ENCODE measurements at places on chromosomes 13 and 19.

DNA sequence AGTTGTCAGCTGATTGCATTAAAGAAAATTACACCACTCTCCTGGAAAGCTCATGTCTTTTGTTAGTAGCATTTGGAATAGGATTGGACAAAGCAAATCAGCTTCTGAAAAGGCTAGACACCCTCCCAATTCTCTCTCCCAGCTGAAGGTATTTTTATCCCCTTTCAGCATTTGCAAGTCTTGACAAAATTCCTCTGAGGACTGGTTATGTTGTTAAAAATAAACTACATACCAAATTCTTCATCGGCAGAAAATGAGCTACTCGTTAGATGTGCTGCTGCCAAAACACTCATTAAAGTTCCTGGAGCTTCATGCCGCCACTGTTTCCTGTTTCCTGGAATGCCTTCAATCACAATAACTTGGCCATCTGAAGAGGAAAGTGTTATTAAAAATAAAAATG is 37.1 kb downstream of the UTP14C start:
- DNase-seq, result no peak

DNA sequence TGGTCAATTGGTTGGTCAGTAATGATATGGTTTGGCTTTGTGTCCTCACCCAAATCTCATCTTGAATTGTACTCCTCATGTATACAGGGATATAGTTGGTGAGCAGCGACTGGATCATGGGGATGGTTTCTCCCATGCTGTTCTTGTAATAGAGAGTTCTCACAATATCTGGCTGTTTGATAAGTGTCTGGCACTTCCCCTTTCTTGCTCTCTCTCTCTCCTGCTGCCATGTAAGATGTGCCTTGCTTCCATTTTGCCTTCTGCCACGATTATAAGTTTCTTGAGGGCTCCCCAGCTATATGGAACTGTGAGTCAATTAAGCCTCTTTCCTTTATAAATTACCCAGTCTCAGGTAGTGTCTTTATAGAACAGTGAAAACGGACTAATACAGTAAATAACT is 120.7 kb downstream of the TRPC4 start:
- DNase-seq, result no peak

DNA sequence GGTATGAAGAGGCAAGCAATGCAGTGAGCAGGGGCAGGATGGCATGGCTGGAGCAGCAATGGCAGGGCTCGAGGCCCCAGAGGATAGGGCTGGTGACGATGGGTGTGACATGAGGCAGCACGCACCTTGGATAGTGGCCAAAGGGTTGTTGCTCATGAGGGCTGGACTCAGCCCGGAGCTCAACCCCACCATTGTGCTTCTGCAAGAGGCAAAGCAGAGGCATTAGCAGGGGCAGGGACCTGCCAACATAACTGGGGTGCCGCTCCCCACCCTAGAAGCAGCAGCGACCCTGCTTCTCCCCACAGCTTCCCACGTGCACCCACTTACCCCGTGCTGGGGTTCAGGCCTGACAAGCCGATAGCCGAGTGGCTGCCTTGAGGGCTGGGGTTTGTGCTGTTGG is 15.8 kb downstream of the ZNF574 start:
- DNase-seq, result no peak

DNA sequence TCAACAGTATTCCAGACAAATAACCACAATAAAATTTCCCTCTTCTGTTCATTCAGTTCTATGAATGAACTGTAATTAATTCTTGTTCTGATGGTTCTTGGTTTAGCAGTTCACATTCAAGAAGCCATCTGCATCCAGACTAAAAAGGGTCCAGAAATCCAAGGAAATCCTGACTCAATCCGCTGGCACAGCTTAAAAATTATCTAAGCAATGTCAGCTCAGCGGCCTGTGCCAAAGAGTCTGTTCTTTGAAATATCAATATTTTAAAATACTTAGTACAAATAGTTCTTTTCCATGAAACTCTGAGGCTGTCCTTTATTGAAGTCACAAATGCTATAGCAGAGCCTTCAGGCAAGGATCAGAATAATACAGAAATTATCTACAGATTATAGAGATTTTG is 57.2 kb downstream of the DHRS12 start:
- no peak for DNase-seq

DNA sequence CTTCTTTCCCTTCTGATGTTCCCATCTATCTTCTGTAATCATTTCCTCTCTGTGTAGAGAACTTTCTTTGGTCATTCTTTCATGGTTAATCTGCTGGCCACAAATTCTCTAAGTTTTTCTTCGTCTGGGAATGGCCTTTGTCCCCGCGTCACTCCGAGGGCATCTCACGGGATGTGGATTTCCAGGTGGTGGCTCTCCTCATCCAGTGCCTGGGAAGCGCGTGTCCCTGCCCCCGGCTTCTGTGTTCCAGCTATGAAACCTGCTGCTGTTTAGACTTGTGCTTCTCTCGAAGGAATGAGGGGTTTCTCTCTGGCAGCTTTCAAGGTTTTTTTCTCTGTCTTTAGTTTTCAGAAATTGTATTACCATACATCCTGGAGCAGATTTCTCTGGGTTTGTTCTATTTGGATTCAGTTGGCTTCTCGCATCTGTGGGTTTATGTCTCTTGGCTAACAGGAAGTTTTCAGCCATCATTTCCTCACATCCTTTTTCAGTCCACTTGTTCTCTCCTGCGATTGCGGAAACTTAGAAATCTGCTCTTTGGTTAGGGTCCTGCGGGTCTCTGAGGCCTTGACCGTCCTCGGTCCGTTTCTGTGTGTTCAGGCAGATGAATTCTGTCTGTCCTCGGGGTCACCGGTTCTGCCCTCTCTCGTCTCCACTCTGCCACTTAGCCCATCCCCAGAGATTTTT is 36.9 kb upstream of the DCUN1D2 start:
- no peak for DNase-seq

DNA sequence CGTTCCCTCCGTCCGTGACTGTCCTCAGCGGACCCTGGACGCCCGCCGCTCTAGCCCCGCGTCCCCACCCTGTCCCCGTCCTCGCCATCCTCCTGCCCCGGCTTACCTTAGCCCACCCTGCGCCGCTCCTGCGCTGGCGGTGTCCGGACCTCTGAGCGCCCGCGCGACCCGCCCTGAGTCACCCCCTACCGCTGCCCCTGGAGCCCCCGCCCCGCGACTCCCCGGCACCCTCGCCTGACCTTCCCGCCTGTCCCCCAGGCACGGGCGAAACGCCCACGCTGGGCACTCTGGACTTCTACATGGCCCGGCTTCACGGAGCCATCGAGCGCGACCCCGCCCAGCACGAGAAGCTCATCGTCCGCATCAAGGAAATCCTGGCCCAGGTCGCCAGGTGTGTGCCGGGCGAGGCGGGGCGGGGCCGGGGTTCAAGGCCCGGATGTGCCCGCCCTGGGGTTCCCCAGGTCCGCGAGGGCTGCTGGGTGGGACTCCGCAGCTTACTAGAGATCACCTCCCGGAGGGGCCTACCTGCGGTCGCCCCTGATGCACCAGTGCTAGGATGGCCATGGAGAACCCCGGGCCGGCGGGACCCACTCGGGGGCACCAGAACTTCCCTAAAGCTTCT is 5.1 kb downstream of the HMG20B start:
- DNase-seq, result no peak

DNA sequence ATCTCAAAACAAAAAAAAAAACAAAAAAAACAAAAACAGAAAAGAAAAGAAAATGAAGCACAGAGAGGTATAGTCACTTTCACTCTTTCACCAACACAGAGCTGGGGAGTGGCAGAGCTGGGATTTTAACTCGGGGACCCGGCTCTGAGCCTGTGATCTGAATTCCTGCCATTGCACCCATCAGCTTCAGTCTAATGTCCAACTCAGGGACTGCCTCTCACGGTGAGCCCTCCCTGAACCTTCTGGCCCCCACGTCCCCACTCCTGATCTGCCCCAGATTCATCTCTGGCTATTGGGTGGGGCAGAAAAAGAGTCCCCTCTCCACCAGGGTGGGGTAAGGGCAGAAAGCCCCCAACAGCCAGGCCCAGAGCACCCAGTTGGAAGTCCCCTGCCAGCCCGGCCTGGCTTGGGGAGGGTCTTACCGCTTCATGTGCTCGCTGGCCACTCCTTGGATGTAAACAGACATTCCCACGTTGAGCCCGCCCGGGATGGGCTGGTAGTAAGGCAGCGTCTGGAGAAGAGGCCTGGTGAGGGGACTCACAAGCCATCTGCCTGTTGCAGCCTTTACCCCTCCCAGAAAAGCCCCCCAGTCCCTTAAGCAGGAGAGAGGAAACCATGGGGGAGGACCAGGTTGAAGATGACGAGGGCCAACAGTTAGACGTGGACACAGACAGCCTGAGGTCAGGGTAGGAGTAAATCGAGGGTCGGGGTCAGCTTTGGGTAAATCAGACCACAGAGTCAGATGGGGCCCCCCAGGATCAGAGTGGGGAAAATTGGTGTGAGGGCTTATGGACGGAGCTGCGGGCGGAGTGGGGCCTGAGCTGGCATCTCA is 520 bp downstream of the LGALS4 start:
- DNase-seq, result no peak

DNA sequence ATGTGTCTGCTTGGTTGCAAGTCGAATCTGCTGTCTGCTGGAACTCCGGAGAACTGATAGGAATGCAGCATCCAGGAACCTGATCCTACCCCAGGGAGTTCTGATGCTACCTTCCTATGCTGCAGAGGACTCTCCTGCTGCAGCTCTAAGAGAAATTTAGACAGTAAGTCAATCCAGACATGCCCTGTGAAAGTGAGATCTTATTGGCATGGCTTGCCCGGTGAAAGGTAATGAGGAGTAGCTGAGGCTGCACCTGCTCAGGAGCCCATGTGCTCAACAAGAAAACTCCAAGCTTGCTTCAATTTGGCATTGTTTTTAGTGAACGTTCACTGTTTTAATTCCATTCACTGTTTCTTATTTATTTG is 217.3 kb upstream of the SERP2 start:
- DNase-seq, result no peak

DNA sequence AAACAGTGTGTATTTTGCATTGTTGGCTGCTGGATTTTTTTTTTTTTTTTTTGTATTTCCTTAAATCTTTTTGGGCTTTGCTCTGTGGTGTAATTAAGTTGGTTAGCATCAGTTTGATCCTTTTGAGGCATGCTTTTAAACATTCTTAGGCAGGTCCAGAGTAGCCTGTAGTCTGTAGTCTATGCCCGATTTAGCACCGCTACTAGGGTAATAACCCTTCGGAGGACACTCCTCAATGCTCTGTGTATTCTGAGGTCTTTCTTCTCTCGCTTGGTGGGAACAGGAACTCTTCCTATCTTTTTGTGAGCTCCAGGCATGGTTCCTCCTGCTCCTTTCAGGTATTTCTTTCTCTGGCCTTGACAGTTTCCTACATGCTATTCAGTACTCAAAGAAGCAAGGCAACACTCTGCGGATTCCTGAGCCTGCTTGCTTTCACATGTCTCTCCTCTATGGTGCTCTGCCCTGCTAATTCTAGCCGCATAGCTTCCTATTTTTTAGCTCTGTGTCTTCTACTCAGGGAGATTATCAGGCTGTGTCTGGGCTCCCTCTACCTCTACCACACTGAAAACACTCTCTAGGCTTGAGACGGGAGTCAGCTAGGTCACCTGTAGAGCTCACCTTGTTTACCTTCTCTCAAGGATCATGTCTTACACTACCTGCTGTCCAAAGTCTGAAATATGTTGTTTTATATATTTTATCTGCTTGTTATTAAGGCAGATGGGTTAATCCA is 195.1 kb downstream of the NDFIP2 start:
- DNase-seq, result no peak

GRCh38 chr13:61253105-61253877 is 162.4 kb downstream of the PCDH20 start:
- DNase-seq, result no peak

DNA sequence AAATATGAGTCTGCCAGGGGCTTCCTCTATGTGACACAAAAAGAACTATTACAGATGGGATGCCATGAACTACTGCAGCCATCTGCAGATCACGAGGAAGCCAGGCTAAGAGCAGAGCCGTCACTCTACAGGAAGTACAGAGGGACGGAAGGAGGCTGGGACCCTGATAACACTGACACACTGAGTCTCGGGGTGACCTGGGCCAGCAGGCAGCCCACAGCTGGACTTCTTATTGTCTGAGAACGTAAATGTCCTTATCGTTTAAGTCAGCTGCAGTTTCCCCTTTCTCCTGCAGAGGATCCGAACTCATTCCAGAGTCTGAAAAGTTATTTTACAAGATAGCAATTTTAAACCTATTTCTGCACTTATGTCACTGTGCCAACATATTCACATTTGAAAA is 20.7 kb downstream of the PARP4 start:
- no peak for DNase-seq

DNA sequence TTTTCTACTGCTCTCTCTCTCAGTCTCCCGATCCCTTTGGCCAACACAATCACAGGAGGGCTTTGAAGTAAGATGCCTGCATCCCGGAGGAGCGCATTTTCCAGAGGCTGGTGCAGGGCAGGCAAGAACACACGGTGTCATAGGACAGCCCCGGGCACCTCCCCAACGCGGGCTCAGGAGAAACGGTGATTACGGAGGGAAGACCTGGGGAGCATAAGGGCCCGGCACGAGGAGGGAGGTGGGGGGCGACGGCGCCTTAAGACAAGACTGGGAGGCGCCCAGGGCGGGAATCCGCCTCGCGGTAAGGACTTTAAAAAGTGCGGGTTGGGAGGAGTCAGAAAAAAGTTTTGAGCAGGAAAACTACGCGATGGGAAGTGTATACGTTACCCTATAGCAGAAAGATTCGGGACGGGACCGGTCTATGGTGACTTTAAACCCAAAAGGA is 18.7 kb upstream of the ZNF888 start:
- DNase-seq, result no peak

DNA sequence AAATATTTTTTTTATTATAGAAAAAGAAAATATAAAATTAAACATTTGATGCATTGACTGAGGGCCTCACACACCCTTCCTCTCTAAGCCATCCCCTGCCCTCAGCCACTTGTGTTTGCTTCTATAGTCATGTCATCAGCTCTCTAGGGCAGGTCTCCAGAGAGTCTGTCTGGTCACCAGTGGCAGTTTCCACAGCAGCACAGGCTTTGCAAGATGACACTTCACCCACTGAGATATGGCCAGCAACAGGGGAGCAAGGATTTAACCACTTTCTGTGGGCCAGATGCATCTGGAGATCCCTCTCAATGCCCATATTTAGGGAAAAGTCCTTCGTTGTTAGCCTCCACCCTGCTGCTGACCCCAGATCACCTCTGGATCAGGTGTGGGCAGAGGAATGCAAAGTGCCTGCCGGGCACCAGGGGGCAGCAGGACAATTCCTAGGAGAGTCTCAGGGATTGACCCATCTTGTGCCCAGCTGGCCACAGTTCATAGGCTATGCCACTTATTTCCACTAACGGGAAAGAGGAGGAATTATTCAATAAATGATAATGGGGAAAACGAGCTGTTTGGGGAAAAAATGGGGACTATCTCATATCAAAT is 4.8 kb downstream of the ABCC4 start:
- DNase-seq, result no peak

- no peak for DNase-seq
These were observed 472.1 kb downstream of the FOXO1 start for GRCh38 chr13:40194224-40194806.

DNA sequence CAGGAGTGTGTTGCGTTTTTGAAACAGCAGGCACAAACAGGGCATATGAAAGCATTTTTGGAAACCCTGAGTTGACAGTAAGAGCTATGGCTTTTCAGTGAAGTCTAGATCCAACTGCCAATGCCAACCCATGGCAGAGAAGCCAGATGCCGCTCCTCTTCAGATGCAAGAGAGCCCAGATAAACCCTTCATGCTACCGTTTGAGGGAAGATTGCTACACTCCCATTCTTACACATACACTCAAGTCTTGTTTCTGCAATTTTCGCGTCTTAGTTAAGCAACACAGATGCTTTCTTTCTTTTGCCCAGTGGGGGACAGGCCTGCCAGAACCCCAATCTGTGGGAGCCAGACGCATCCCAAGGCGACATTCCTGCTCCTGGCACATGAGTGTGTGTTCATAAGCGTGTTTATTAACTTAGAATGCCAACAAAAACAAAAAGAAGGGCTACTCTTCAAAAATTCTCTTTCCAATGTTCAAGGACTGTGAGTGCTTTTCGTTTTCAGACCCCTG is 10.4 kb downstream of the BORCS8 start:
- no peak for DNase-seq

Data from stimulated activated CD4-positive, alpha-beta T cell treated with anti-CD3 and anti-CD28 coated beads, Interleukin-1b, Interleukin-23, amount 100 ng/mL, for 4 hours (primary cell).